IPS DF 6.9 (cell line): ENCODE measurements at places on chromosomes 2 and 18.
A peak's percentile ranks its signal among the peaks of the same experiment; 100 is the strongest.

GRCh38 chr2:20333738-20334137 lies 16.9 kb downstream of the PUM2 start:
- DNase-seq = no peak
- H3K36me3 ChIP-seq = no peaks in the 10 kb centered on the region
- no peak overlapping the region for H3K4me3 ChIP-seq

DNA sequence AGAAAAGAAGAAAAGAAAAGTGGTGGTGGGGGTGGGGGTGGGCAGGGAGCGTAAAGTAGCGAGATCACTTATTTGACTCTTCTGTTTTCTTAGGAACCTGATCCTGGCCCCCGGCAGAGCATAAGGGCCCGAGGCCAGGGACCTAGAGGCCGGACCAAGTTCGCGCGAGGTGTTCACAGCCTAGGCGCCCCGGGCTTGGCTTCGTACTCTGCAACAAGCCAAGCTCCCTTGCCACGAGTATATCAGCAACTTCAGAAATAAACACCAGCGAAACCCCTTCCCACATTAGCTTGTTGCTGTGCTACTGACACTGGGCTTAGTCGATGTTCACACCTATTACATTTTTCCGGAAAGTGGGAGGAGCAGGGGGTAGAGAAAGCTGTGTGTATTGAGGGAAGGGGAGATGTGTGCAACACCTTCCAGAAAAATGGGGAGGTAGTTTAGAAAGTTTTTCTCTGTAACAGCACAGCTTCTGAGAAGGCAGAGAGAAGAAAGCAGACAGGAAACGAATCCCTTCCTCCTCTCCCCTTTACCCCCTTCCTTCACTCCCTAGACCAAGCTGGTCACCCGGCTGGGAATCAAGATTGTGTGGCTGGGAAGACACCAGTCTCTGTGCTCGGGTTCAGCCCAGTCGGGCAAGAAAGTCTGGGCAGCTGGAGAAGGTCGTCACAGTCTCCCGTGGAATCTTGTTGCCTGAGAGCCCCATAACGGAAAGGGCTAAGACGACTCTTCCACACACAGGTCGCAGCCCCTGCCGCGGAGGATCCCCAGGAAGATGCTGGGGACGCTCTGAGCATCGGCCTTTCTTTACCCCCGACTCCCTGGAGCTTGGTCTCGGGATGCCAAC lies 12.0 kb upstream of the SATB2 start:
- H3K27ac ChIP-seq = no peak overlapping the region
- H3K36me3 ChIP-seq = no peaks in the 10 kb centered on the region
- H3K4me3 ChIP-seq = no peak overlapping the region
- H3K4me1 ChIP-seq = peaks cover 10% of the 10 kb centered on the region

DNA sequence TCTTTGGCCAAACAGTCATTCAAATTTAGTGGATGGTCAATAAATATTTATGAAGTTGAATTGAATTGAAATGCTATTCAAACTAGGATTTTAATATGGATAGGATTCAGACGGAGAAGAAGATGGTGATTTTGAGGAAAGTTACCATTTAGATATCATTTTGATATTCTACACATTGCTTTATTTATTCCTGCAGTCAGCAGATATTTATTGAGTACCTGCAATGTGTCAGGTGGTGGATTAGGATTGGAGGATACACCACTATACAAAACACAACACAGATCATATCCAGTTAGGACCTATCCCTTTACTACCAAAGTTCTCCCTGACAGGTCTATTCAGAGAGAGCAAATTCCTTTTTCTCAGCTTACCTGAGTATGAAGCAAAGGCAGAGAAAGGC lies 38.8 kb downstream of the MAPRE2 start:
- no peaks in the 10 kb centered on the region for H3K36me3 ChIP-seq
- H3K27ac ChIP-seq = no peak overlapping the region
- no peaks in the 10 kb centered on the region for H3K27me3 ChIP-seq
- no peak overlapping the region for H3K4me3 ChIP-seq
- DNase-seq = no peak
- H3K4me1 ChIP-seq = no peaks in the 10 kb centered on the region

GRCh38 chr2:134021830-134022524 lies 231.9 kb upstream of the MGAT5 start:
- no peaks in the 10 kb centered on the region for H3K36me3 ChIP-seq
- no peak overlapping the region for H3K4me3 ChIP-seq
- no peak overlapping the region for H3K27ac ChIP-seq
- H3K4me1 ChIP-seq = no peaks in the 10 kb centered on the region

DNA sequence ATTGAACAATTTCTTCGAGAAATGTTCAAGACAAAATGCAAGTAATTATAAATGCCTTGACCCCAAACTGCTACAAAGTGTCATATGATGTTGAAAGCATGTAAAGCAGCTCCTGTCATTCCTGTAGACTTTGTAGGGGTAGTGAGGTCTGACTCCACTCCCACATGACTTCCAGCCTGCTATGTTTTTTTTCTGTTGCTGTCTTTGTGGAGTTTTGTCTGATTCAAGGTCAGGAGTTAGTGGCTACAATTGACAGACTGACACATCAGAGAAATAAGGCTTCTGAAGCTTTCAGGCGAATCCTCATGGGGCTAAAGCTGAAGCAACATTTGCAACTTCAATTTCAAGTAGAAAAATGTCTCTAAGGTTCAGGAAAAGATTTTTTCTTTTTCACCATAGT lies 63.9 kb upstream of the CCDC195 start:
- no peak overlapping the region for H3K4me3 ChIP-seq
- no peak for DNase-seq
- H3K27ac ChIP-seq = no peak overlapping the region
- H3K36me3 ChIP-seq = no peaks in the 10 kb centered on the region
- H3K4me1 ChIP-seq = no peaks in the 10 kb centered on the region

DNA sequence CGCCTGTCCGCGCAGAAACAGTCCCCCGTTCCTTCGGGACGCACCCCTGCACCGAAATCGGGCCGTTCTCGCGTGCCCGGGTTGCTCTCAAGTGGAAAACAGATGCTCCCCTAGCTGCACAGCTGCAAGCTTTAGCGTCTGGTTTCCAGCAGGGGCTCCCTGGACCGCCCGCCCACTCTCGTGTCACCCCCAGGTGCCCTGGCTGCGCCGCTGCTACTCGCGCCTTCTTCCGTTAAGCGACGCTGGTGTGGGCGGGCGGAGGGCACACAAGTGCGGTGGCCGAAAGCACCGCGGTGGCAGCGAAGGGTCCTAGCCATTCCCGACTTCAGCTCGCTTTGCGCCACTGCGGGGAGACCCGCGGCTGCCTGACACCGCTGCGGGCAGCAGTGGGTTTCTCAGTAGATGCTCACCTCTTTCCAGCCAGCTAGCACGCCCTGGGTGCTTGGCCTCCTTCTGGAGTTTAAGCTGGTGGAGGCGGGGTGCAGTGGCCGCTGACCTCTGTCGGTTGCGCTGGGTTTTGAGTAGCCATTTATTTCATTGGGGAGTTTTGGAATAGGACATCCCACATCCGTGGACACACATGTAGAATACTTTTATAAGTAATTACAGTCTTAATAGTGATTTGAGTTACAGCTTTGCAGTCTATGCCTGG lies 806 bp downstream of the ZNF407 start:
- H3K4me3 ChIP-seq = peak overlapping the region; percentile 76
- no peaks in the 10 kb centered on the region for H3K36me3 ChIP-seq
- no peak for DNase-seq
- H3K27me3 ChIP-seq = no peaks in the 10 kb centered on the region
- no peak overlapping the region for H3K27ac ChIP-seq

GRCh38 chr18:33540392-33540791 lies 37.6 kb upstream of the ASXL3 start:
- H3K36me3 ChIP-seq = no peaks in the 10 kb centered on the region
- no peak overlapping the region for H3K4me3 ChIP-seq
- H3K27me3 ChIP-seq = no peaks in the 10 kb centered on the region
- no peaks in the 10 kb centered on the region for H3K4me1 ChIP-seq
- DNase-seq = no peak

DNA sequence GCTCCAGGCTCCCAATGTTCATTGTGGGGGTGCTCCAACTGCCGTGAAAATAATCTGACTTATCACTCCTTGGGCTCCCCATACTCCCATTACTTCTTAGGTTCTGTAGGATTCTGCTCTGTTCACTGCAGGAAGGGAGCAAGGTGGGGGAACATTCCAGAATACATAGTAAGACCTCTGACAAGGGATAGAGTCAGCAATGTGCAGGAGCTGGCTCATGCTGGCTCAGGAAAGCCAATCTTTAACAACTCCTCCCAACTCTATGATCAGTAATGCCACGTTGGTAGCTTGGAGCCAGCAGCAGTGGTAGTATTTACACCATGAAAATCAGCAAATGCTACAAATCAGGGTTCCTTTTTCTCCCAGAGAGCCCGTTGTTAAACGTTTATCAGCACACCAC lies 44.4 kb downstream of the FECH start:
- no peaks in the 10 kb centered on the region for H3K27me3 ChIP-seq
- H3K4me1 ChIP-seq = peaks cover 3% of the 10 kb centered on the region; the same call in 1 of the 2 replicates
- no peaks in the 10 kb centered on the region for H3K36me3 ChIP-seq

DNA sequence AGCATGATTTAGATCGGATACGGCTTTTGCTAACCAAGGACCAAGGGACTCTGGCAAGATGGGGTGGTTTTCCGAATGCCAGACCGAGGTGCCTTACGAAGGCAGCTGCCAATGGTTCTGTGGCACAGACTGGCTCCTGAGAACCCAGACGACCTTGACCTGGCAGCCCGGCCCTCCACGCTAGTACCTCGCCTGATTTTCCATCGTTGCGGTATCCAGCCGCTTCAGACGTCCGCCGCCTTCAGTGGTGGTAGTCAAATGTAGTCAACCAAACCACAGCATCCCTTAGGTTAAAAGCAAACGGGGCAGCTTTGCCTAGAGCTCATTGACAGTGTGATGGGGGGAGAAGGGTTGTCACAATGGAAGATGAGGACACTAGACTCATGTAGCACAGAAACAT lies 42.6 kb downstream of the GBX2 start:
- H3K4me1 ChIP-seq = peaks cover 6% of the 10 kb centered on the region; the same call in 1 of the 2 replicates
- H3K4me3 ChIP-seq = no peak overlapping the region
- no peaks in the 10 kb centered on the region for H3K27me3 ChIP-seq
- no peak overlapping the region for H3K27ac ChIP-seq
- H3K36me3 ChIP-seq = no peaks in the 10 kb centered on the region; the same call in 1 of the 2 replicates

GRCh38 chr2:36859366-36859792 lies 107.0 kb downstream of the STRN start:
- H3K36me3 ChIP-seq = no peaks in the 10 kb centered on the region
- H3K4me1 ChIP-seq = no peaks in the 10 kb centered on the region
- H3K4me3 ChIP-seq = no peak overlapping the region
- H3K27ac ChIP-seq = no peak overlapping the region

GRCh38 chr2:141162314-141162713 lies 968.5 kb downstream of the LRP1B start:
- no peaks in the 10 kb centered on the region for H3K36me3 ChIP-seq
- H3K27ac ChIP-seq = no peak overlapping the region

DNA sequence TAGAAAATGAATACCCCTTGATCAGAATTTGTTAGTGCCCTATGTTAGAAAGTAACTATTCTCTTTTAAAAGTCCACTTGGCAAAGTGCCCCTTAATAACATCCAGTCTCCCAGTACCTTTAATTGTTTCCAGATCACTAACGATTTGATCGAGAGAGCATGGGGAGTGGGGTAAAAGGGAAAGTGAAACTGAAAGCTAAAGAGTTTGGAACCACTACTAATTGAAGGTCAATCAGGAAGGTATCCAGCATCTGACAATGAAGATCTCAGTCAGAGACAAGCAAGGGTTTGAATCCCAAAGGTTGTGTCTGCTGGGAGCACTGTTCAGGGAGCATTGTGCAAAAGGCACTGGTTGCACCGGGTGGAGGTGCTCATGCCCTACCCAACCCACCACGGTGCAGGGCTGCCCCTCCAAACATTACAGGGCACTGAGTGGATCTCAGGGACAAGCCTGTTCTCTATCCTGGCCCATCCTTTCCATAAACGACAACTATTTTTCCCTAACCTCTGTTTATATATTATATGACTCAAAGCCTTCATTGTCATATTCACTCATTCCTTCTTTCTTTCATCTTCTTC lies 14.6 kb upstream of the RIT2 start:
- H3K4me3 ChIP-seq = no peak overlapping the region
- DNase-seq = no peak
- H3K36me3 ChIP-seq = no peaks in the 10 kb centered on the region
